ENCODE measurements at places on chromosomes 5 and 9. TPM values are rescaled to one million over a fixed set of nuclear protein-coding genes. Genes with fewer than 3 reads are reported as not detected.

- peak; percentile 83 for DNase-seq
Measured at GRCh38 chr5:127068493-127069214, 4.6 kb downstream of the C5orf63 start.

The BICD2 gene
- total RNA-seq, result 35.8 TPM

GRCh38 chr9:118940473-118940872, 428.8 kb downstream of the BRINP1 start:
- DNase-seq, result no peak

- DNase-seq, result no peak
Measured at GRCh38 chr5:139435676-139436075, 3.6 kb downstream of the DNAJC18 start.

The CDKN2AIPNL gene
- 49.2 TPM for total RNA-seq

DNA sequence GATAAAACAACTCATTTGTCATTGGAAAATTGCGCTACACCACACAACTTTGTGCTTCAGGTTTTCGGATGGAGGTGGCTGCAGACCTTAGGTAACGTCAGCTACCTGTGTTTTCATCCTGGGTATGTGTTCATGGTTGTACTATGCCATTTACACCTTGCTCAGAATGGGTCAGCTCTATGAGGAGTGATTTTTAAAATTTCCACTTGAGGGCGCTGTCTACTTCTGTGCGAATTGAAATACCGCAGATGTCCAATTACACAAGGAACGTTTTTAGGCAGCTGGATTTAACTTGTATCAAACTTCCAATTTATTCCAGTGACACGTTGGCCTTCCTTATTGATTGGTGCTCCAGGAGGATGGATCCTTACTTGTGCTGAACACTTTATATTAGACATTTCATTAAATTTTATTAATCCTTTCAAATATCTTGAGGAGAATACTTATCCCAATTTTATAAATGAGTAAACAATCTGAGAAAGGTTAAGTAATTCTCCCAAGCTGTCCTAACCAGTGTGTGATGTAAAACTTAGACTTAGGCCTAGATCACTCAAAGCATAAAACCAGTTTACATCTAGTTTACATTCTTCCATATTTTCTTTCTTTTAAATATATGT, 23.4 kb downstream of the DMRTA1 start:
- peak; percentile 12 for DNase-seq

The SH2D3C gene
- total RNA-seq, result not detected
